ENCODE measurements at places on chromosomes 13 and 19.

DNA sequence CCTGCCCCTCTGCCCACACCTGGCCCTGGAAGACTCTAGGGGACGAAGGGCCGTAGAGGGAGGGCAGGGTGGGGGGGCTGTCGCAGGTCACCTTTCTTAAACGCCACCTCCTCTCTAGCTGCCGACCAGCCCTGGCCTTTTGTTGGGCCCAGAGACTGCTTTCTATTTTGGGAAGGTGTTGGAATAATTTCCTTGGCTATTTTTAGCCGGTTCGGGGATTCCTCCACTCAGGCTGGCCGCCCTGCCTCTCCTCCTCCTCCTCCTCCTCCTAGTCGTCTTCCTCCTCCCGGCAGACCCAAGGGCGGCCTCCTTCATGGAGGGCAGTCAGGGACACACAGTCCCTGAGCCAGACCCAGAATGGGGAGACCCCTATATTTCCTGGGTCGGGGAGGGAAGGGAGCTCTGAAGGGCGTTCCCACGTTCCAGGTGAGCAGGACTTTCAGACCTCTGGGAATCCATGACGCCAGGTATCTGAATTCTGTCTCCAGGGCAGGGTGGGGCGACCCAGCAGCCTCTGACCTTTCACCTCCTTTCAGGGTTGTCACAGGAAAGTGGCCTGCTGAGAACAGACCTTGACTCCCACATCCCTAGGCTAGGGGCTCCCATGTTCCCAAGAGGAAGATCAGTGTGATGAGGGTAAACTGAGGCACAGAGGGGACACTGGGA, 19.9 kb downstream of the GADD45B start:
- DNase-seq, result no peak

DNA sequence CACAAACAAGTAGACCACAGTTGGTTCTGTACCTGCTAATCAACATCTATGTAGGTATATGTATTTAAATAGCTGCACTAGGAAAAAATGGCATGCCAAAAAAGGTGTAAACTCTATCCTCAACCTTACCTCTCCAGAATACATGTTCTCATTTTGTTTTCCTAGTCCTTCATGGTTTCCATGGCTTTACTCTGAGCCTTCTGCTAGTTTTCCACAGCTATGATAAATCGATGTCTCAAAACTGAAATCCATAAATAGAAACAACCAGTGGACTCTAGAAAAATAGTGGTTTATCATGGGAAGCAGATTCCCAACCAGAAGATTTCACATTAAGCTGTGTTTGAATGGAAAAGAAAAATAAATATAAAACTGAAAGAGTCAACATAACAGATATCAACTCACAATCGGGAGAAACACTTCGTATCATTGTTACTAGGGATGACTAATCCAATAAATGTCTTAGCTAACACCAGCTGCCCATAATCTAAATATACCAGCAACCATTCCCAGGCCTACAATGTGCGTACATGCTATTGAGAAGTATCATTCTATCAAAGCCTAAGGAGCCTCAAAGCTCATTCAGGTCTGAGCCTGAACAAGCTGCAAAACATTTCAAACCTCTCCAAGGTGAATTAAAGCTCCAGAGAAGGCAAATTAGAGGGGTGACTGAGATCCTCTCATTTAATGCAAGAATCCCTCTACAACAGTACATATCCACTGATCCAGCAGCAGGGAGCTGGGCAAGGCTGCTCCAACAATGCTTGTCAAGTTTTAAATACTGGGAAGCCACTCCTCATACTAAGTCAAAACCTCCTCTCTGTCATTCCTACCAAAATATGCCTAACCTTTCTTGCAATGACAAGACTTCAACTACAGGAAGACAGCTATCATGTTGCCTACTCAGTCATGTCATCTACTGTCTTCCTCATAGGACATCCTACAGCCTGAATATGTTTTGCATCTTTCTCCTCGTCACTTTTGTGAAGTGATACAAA, 90.2 kb downstream of the KCTD12 start:
- no peak for DNase-seq

- DNase-seq, result peak; percentile 33
Measured at GRCh38 chr19:42596391-42597072, 1.8 kb upstream of the CEACAM8 start.

DNA sequence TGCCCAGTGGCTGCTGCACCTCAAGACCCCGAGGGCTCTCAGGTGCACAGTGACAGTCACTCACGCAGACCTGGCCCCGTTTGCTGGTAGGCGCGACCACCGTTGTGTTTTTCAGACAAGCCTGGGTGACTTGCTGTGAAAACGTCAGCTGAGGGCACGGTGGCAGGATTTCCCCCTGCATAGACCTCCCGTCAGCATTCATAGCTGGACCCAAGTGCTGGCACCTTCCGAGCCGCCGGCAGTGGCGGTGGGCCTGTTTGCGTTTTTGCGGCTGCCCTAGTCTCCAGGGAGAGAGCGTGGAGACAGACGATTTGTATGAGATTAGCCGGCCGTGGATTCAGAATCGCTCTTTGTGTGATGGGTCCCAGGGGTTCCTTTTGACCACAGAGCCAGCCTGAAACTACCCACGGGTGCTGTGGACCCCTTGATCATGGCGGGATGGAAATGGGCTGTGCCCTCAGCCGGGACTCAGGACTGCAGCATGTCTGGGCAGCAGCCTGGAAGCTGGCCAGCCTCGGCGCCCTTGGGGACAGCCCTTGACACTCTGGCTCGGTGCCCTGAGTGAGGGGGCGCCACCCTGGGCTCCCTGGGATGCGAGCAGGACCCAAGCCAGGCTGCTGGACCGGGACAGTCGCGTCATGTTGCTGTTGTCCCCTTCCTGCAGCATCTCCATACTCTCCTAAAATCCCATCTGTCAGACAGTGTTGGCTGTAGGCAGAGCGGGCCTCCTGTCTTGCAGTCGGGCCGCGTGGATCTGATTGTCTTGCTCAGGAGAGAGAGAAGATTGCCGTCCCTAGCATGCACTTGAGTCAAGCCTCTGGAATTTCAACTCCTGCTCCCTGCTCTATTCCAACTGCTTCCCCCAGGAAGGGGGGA, 8.6 kb downstream of the KDM4B start:
- DNase-seq, result no peak

GRCh38 chr19:35963514-35963913, 27.3 kb downstream of the LRFN3 start:
- peak; percentile 69 for DNase-seq

DNA sequence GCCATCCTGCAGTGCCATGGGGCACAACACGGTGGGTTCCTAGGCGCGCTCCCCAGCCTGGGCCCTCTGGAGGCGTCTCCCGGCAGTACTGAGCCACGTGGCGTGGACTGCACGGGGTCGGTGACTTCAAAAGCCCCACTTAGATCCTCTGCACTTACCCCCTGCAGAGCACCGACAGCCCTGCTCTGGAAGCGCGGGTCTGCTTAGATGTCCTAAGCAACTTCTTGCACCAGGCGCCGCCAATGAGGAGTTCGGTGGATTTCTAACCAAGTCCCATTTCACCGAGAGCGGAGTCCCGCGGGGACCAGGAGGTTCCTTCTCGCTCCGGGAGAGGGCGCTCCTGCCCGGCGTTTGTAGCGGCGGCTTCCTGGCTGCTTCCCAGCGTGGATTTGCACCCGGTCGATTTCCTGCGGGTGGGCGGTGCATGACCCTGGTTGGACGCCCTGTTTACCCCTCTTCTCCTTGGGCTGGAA, 25.2 kb upstream of the ZNF845 start:
- DNase-seq, result peak; percentile 6

- DNase-seq, result no peak
Measured at GRCh38 chr19:1018393-1018792, 2.5 kb downstream of the TMEM259 start.

- DNase-seq, result no peak
Measured at GRCh38 chr13:26721251-26722121, 39.1 kb downstream of the GPR12 start.

DNA sequence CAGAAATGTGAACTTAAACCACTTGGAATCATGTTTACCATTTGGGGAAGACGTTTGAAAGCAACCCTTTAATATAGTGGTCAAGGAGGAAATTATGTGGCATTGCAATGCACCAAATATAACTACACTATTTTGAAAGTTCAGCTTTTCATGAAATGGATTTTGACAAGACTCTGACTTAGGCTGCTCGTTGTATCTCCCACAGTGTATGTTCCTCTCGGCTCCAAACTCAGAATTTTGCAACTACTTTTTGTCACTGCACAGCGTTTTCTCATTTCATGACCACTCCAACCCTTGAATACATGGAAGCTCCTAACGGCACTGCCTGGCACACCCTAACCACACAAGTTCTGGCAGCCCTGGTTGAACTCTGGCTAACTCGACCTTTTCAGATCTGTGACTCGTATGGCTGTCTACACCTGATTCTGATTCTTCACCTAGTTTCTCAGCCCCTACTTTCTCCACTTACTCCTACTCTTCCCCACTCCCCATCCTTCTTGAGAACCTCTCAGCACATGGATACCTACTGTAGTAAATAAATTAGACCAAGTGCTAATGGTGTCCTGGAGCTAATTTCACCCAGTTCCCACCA, 7.0 kb upstream of the POMP start:
- DNase-seq, result no peak

- no peak for DNase-seq
Measured at GRCh38 chr13:96632536-96633320, 361.5 kb downstream of the OXGR1 start.

- DNase-seq, result no peak
Measured at GRCh38 chr19:17832443-17833208, 11.3 kb upstream of the INSL3 start.

- DNase-seq, result no peak
Measured at GRCh38 chr13:75071796-75072195, 410.2 kb downstream of the TBC1D4 start.

DNA sequence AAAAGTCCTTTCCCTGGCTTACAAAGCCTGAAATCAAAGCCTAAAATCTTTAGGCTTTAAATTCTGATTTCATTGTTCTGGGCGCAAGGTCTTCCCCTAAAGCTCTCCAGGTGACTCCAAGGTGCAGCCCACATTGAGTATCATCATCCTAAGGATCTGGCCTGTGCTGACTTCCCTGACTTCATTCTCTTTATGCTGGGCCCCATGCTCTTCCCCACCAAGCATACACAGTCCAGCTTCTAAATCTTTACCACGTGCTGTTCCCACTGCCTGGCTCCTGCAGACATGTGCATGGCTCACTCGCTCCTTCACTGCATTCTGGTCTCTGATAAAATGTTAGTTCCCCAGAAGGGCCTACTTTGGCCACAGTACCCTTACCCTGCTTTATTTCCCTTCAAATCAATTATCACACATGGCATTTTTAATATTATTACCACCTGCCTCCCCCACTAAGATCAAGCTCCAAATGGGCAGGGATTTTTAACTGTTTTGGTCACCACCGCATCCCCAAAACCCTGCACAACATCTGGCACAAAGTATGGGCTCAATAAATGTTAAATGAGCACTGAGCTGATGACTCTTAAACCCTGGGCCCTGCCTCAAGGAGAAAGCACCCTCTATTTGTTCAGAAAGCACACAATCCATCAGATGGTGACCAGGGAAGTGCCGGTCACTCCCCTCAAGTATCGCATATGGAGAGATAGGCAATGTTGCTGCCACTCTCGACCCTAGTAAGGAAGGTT, 3.3 kb downstream of the FBL start:
- no peak for DNase-seq

DNA sequence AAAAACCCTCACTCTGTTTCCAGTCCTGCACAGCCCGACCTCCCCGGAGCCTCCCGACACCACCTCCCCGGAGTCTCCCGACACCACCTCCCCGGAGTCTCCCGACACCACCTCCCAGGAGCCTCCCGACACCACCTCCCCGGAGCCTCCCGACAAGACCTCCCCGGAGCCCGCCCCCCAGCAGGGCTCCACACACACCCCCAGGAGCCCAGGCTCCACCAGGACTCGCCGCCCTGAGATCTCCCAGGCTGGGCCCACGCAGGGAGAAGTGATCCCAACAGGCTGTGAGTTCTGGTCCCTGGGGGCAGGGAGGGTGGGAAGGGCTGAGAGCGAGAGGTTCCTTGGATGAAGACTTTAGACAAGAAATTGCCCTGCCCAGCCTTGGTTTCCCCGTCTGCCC, 5.4 kb downstream of the MADCAM1 start:
- no peak for DNase-seq

- DNase-seq, result no peak
Measured at GRCh38 chr13:40595693-40596092, 70.7 kb downstream of the FOXO1 start.

GRCh38 chr19:7983286-7983950, 22.0 kb downstream of the ELAVL1 start:
- DNase-seq, result no peak

- peak; percentile 60 for DNase-seq
Measured at GRCh38 chr19:4267101-4267900, 11.8 kb upstream of the SHD start.

- DNase-seq, result no peak
Measured at GRCh38 chr13:99624936-99625540, 123.8 kb downstream of the TM9SF2 start.

- no peak for DNase-seq
Measured at GRCh38 chr13:40927929-40928328, 91.2 kb downstream of the ELF1 start.

- DNase-seq, result peak; percentile 88
Measured at GRCh38 chr19:11293433-11294389, 2.2 kb upstream of the TSPAN16 start.

- DNase-seq, result no peak
Measured at GRCh38 chr19:30734669-30735068, 362.5 kb downstream of the ZNF536 start.
